ENCODE measurements at places on chromosomes 5 and 9. TPM values are rescaled to one million over a fixed set of nuclear protein-coding genes. Genes with fewer than 3 reads are reported as not detected.

The MEF2C gene
- total RNA-seq = 46.2 TPM

DNA sequence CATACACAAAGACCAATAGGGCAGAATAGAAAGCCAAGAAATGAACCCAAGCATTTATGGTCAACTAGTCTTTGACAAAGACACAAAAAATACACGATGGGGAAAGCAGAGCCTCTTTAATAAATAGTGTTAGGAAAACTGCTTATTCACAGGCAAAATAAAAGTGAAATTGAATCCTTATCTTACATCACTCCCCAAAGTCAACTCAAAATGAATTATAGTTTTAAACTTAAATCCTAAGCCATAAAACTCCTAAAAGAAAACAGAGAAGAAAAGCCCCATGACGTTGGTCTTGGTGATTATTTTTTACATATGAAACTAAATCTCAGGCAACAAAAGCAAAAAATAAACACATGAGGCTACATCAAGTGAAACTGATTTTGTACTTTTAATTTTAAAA, 46.8 kb downstream of the CHSY3 start:
- H3K36me3 ChIP-seq = no peaks in the 10 kb centered on the region
- no peak overlapping the region for H3K27ac ChIP-seq
- H3K4me1 ChIP-seq = no peaks in the 10 kb centered on the region
- H3K4me3 ChIP-seq = no peak overlapping the region

- no peak for DNase-seq
- no peak overlapping the region for H3K4me3 ChIP-seq
- H3K27me3 ChIP-seq = no peaks in the 10 kb centered on the region
- H3K27ac ChIP-seq = no peak overlapping the region
These were observed 358.2 kb upstream of the MEF2C start for GRCh38 chr5:89241186-89241585.

The NPR2 gene
- total RNA-seq = 8.5 TPM

GRCh38 chr9:121484651-121485446, 14.8 kb downstream of the GGTA1 start:
- no peak overlapping the region for H3K4me3 ChIP-seq
- H3K4me1 ChIP-seq = peaks cover 6% of the 10 kb centered on the region

The PIP5K1B gene
- total RNA-seq = 22.4 TPM

DNA sequence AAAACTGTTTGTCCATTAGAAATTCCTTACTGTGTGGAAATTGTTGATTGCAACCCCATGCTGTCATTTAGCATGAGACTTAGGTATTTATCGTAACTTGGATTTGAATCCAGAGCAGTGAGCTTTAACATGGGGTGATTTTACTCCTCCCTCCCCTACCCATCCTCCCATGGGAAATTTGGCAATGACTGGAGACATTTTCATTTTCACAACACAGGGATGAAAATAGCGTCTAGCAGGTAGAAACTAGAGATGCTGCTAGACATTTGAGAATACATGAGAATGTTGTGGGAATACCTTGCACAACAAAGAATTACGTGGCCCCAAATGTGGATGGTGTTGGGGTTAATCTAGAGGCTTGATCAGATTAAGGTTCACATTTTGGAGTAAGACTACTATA, 191.3 kb upstream of the MPDZ start:
- no peak for DNase-seq
- H3K4me3 ChIP-seq = no peak overlapping the region
- H3K27me3 ChIP-seq = no peaks in the 10 kb centered on the region
- H3K36me3 ChIP-seq = no peaks in the 10 kb centered on the region

The SLC31A2 gene
- 43.1 TPM for total RNA-seq

The DOCK8 gene
- 83.9 TPM for total RNA-seq

GRCh38 chr9:137458194-137459151, 661 bp downstream of the NSMF start:
- no peaks in the 10 kb centered on the region for H3K36me3 ChIP-seq
- H3K4me1 ChIP-seq = peaks cover 29% of the 10 kb centered on the region
- no peaks in the 10 kb centered on the region for H3K27me3 ChIP-seq
- H3K27ac ChIP-seq = no peak overlapping the region

DNA sequence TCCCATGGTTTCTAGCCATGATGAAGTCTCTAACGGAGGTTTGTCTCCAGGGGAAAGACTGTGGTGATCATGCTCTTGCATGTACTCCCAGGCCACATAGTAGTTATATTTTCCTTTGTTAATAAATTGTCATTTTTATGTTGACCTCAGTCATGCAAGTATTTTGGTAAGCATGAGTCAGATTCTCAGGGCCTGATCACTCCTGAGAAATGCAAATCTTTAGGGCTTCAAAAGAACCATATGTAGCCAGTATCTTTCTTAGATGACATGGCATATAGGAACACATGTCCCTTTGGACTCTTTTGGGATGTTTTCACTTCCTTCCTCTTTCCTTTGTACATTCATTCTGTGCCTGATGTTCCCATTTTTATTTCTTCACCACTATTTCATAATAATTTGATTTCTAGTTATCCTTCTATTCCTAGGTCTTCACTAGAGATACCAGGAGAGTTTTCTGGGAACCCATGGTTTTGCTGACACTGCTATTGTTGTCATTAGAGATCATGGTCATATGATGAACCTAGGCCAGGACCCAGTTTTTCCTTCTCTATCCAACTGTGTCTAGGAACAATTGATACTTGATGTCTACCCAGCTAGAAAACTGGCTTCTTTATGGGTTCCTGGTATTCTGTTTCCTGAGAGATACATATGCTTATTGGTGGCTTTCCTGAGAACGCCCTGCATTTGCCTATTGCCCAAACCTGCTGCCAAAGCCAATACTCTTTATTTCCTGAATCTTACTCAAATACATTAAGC, 248.1 kb upstream of the NREP start:
- H3K4me1 ChIP-seq = no peaks in the 10 kb centered on the region
- no peaks in the 10 kb centered on the region for H3K36me3 ChIP-seq
- no peak overlapping the region for H3K4me3 ChIP-seq
- H3K27me3 ChIP-seq = no peaks in the 10 kb centered on the region
- DNase-seq = no peak
- H3K27ac ChIP-seq = no peak overlapping the region

DNA sequence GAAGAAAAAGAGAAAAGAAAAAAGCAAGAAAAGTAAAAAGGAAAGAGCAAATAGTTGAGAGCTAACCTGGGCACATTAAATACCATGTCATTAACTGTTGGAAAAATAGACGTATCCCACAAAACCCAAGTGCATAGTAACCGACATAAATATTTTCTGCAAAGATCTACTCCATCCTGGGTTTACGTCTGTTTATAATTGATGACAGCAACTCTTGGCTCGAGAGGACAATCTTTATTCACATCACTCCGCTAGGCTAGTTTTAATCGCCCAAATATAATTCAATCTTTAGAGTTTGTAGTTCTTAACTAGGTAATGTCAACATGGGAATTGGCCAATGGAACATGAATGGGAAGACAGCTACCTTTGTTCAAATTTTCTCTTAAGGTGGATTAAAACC, 321.7 kb upstream of the TNC start:
- no peak for DNase-seq
- H3K27ac ChIP-seq = no peak overlapping the region
- H3K4me1 ChIP-seq = no peaks in the 10 kb centered on the region
- no peaks in the 10 kb centered on the region for H3K36me3 ChIP-seq

DNA sequence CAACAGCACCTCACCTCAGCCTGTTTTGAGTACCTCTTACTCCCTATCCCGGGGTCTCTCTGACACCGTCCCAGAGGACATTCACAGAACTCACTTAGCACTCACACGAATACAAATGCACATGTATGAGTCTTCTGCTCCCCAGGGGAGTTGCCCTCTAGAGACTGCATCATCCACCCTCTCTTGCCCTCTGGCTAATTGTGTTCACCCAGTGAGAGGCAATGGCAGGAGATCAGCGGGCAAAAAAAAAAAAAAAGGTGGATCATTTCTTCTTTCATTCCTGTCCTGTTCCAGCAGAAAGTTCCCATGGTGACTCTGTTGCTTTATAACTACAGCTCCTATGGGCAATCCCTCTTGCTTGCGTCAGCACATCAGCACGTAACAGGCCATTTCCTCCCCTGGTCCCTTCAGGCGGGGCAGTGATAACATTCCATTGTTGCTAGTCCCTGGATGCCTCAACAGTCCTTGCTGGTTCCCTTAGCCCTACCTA, 23.5 kb upstream of the SNX2 start:
- H3K36me3 ChIP-seq = no peaks in the 10 kb centered on the region
- DNase-seq = no peak
- H3K27me3 ChIP-seq = no peaks in the 10 kb centered on the region
- H3K4me1 ChIP-seq = no peaks in the 10 kb centered on the region
- no peak overlapping the region for H3K4me3 ChIP-seq

GRCh38 chr9:128899566-128900322, 17.8 kb downstream of the LRRC8A start:
- no peak overlapping the region for H3K4me3 ChIP-seq
- peaks cover 50% of the 10 kb centered on the region for H3K4me1 ChIP-seq
- H3K27me3 ChIP-seq = no peaks in the 10 kb centered on the region
- no peak for DNase-seq
- H3K36me3 ChIP-seq = peaks cover 29% of the 10 kb centered on the region

GRCh38 chr5:137084016-137084415, 415.1 kb downstream of the SPOCK1 start:
- H3K4me1 ChIP-seq = no peaks in the 10 kb centered on the region
- DNase-seq = no peak
- no peaks in the 10 kb centered on the region for H3K27me3 ChIP-seq
- no peaks in the 10 kb centered on the region for H3K36me3 ChIP-seq
- H3K27ac ChIP-seq = no peak overlapping the region
- no peak overlapping the region for H3K4me3 ChIP-seq

The PCDHGA7 gene
- total RNA-seq = 1.2 TPM

DNA sequence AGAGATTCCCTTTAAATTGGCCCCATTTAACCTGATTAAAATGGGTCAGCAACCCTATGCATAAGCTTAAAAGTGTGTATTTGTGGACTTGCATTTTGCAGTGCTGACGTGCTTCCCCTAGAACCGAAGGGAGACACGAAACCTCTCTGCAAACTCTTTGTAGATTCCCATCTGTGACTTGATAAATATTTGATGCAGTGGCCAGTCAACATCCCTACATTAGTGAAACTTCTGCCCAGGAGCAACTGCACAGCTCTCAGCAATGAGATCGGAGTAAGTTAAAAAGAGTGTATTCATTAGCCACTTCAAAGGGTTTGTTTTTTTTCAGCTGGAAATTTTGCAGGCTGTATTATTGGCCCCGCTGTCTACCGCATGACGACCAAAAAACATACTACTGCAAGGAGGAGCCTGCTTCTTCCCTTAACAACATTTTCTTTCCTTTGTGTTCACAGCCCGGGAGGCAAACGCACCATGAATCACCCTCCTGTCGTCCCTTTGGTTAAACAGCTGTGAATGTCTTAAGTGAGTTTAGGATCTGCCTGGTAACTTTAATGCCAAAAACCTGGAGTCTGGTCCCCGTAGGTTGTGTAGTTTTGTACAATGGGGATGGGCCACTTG, 38.0 kb upstream of the TCERG1 start:
- no peak overlapping the region for H3K27ac ChIP-seq
- DNase-seq = no peak
- no peak overlapping the region for H3K4me3 ChIP-seq
- no peaks in the 10 kb centered on the region for H3K4me1 ChIP-seq

GRCh38 chr5:77623203-77623740, 15.2 kb downstream of the OTP start:
- no peaks in the 10 kb centered on the region for H3K4me1 ChIP-seq
- H3K27me3 ChIP-seq = no peaks in the 10 kb centered on the region
- H3K27ac ChIP-seq = no peak overlapping the region
- DNase-seq = no peak

- peaks cover 7% of the 10 kb centered on the region for H3K36me3 ChIP-seq
- H3K4me3 ChIP-seq = no peak overlapping the region
- DNase-seq = peak; percentile 63
These were observed 8.8 kb upstream of the GLIPR2 start for GRCh38 chr9:36127652-36128244.

DNA sequence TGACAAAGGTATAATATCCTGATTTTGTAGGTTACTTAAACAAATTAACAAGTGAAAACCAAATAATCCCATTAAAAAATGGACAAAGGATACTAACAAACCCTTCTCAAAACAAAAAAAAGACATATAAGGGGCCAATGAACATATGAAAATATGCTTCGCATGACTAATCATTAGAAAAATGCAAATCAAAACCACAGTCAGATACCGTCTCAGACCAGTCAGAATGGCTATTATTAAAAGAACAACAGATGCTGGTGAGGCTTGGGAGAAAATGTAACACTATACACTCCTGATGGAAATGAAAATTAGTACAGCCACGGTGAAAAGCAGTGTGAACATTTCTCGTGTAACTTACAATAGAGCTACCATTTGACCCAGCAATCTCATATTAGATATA, 1542.2 kb upstream of the CDH9 start:
- H3K27ac ChIP-seq = no peak overlapping the region
- DNase-seq = no peak
- H3K4me1 ChIP-seq = no peaks in the 10 kb centered on the region
- H3K36me3 ChIP-seq = no peaks in the 10 kb centered on the region
- H3K27me3 ChIP-seq = no peaks in the 10 kb centered on the region
- H3K4me3 ChIP-seq = no peak overlapping the region

DNA sequence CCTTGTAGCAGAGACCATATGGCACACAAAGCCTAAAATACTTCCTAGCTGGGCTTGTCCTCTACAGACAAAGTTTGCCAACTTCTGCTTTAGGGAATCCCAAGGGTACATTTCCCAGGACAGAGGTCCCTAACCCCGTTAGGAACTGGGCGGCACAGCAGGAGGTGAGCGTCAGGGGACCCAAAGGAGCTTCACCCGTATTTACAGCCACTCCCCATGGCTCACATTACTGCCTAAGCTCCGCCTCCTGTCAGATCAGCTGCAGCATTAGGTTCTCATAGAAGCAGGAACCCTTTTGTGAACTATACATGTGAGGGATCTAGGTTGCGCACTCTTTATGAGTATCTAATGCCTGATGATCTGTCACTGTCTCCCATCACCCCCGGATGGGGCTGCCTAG, 88.5 kb upstream of the TRPM3 start:
- no peak for DNase-seq
- H3K36me3 ChIP-seq = no peaks in the 10 kb centered on the region
- no peaks in the 10 kb centered on the region for H3K27me3 ChIP-seq
- H3K4me1 ChIP-seq = no peaks in the 10 kb centered on the region

GRCh38 chr5:113447498-113448050, 12.8 kb upstream of the TSSK1B start:
- no peaks in the 10 kb centered on the region for H3K27me3 ChIP-seq
- no peaks in the 10 kb centered on the region for H3K4me1 ChIP-seq
- H3K4me3 ChIP-seq = no peak overlapping the region
- H3K27ac ChIP-seq = no peak overlapping the region
- DNase-seq = no peak

Measured in upper lobe of left lung (tissue), 6 donors.